ENCODE measurements at places on chromosomes 5 and 9. TPM values are rescaled to one million over a fixed set of nuclear protein-coding genes. Genes with fewer than 3 reads are reported as not detected.

ITGA2 gene
- 5.2 TPM for total RNA-seq

EFNA5 gene
- total RNA-seq = 0.22 TPM

TRIP13 gene
- 108 TPM for total RNA-seq

DRD1 gene
- 10.0 TPM for total RNA-seq

C8G gene
- total RNA-seq = not detected

DNAI1 gene
- total RNA-seq = not detected

PCDHGA5 gene
- total RNA-seq = 1.8 TPM

HBEGF gene
- 44.2 TPM for total RNA-seq

PPP2R2B gene
- total RNA-seq = not detected

PAPPA gene
- 5.3 TPM for total RNA-seq

HCN1 gene
- not detected for total RNA-seq

IL4 gene
- not detected for total RNA-seq

IFNA10 gene
- not detected for total RNA-seq

GPX8 gene
- total RNA-seq = 136 TPM

PLPP7 gene
- total RNA-seq = not detected

SLC34A1 gene
- total RNA-seq = not detected

MZB1 gene
- not detected for total RNA-seq

SH3TC2 gene
- 16.9 TPM for total RNA-seq

EQTN gene
- not detected for total RNA-seq

CCL27 gene
- not detected for total RNA-seq

PCDHGC5 gene
- total RNA-seq = not detected

PCDHB3 gene
- 1.2 TPM for total RNA-seq

ZNF618 gene
- 1.1 TPM for total RNA-seq

RAB14 gene
- total RNA-seq = 30.4 TPM

Measured in SJSA1 (cell line).